Adrenal gland (tissue), 19 donors: ENCODE measurements at places on chromosomes 7 and 10. TPM values are rescaled to one million over a fixed set of nuclear protein-coding genes. Genes with fewer than 3 reads are reported as not detected.

HOXA9 gene
- 15.3 TPM for total RNA-seq

PRLHR gene
- 0.27 TPM for total RNA-seq

RNF148 gene
- total RNA-seq = 0.88 TPM

FHIP2A gene
- total RNA-seq = 18.0 TPM

CREB5 gene
- total RNA-seq = 0.98 TPM

FAM237B gene
- total RNA-seq = not detected
